BJ (cell line): ENCODE measurements at places on chromosomes 12 and 14. TPM values are rescaled to one million over a fixed set of nuclear protein-coding genes. Genes with fewer than 3 reads are reported as not detected.
A peak's percentile ranks its signal among the peaks of the same experiment; 100 is the strongest.

The DCN gene
- polyA plus RNA-seq, result 823 and 944 TPM in 2 replicates

The TMEM106C gene
- polyA plus RNA-seq, result 188 and 217 TPM in 2 replicates

The LBHD2 gene
- polyA plus RNA-seq, result not detected in 2 replicates

The IGF1 gene
- 1.5 and 2.4 TPM in 2 replicates for polyA plus RNA-seq

The SYCP3 gene
- 0.10 TPM in 1 of 2 replicates, not detected in the other for polyA plus RNA-seq

The PKP2 gene
- polyA plus RNA-seq, result 0.04 TPM in 2 replicates

The RBM19 gene
- 12.7 and 15.5 TPM in 2 replicates for polyA plus RNA-seq

The TAS2R7 gene
- not detected in 2 replicates for polyA plus RNA-seq

The ANG gene
- polyA plus RNA-seq, result 9.2 and 12.7 TPM in 2 replicates

The PRB2 gene
- polyA plus RNA-seq, result not detected in 2 replicates

DNA sequence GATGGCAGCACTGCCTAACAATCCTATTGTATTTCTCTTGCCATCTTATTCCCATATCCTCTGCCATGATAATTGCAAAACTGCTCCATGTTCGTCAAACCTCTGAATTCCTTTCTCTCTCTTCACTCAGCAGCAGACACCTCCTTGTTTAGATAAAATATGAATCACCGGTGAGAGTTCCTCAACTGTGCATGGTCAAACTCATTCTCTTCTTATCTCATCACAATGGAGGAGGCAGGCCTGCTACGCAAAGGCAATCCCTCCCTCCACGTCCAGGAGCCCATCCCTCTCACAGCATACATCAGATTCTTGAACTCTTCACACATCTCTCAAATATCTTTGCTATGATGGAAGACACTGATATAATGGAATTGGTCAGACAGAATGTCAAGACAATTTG is 90.1 kb upstream of the DAAM1 start:
- peak; percentile 75 for DNase-seq

- no peak for DNase-seq
Observed at GRCh38 chr12:12684375-12685106, 11.4 kb downstream of the GPR19 start.

DNA sequence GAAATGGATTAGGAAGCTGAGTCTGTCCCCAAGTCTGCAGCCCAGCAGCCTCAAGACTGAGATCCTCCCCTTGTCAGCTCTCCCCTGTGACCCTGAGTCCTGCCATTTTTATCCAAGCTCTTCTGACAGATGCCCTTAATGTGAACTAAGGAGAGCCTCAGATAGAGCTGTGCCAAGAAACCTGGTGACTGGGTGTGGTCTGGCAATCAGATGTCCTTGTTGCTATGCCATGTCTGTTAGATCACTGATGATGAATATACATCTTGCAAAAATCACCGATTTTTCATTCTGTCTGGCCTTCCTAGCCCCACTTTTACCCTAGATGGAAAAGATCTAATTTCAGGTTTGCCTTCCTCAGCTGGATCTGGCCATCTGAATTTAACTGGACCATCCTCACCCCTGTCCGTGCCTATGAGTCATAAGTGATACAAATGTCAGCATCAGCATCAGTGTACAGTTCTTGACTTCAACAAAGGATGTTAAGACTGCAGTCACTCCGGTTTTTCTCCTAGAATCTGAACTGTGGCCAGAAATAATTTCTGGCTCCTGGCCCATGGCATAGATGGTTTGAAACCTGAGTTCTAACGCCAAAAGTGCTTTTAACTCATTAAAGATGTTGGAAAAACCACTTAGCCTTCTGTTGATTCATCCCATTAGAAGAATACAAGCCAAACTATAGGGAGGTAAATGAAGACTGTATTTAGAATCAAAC is 61.2 kb upstream of the GRIP1 start:
- no peak for DNase-seq

DNA sequence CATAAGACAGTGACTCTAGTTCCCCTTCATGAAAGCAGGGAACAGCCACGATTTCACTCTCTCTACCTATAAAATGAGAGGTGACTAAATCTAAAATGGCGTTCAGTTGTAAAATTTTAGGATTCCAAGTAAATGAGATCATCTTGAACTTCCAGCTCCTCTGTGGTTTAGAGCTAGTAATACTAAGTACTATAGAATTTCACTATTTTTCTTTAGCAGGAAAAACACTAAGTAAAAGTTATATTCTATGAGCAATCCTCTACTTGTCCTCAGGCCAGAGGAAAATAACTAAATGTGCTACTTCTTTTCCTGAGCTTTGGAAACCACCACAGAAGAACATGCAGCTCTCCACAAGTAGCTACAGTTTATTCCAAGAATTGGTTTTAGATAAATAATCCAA is 55.6 kb downstream of the NIN start:
- DNase-seq, result peak; percentile 89

GRCh38 chr14:54730156-54730961 is 163.4 kb downstream of the SAMD4A start:
- peak; percentile 91 for DNase-seq

DNA sequence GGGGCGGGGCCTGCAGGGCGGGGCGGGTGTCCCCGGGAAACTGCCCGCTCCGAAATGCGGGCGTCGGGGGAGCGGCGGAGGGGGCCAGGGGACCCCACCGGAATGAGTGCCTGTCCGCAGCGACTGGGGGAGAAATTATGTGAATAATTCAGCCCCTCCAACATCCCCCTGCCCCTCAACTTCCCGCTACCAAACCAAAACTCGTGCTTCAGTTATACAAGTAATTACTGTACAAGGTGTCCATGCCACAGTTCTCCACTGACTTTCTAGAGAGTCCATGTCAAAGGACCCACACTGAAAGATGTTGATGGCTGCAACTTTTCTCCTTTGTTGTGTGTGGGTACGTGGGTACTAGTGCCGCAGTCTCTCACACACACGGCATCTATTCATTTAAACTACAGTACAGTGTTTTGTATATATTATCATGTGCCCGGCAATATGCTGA is 414 bp upstream of the CDK17 start:
- no peak for DNase-seq

GRCh38 chr12:120099738-120100137 is 16.8 kb downstream of the RAB35 start:
- DNase-seq, result no peak

DNA sequence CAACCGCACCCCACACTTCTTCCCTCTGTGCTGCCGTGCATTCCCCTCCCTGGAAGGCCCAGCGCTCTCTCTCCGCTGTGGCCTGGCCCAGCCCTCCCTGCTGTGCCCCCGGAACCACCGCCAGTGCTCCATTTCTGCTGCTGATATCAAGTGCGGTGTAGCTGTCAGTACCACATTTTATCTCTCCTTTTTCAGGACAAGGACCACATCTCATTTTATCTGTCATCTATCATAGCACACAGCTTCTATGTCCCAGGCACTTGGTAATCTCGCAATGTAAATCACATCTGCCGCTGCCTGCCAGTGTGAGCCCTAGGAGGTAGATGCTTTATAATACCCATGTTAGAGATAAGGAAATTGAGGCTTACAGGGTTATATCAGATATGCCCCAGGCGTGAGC is 18.3 kb downstream of the IL31 start:
- no peak for DNase-seq

DNA sequence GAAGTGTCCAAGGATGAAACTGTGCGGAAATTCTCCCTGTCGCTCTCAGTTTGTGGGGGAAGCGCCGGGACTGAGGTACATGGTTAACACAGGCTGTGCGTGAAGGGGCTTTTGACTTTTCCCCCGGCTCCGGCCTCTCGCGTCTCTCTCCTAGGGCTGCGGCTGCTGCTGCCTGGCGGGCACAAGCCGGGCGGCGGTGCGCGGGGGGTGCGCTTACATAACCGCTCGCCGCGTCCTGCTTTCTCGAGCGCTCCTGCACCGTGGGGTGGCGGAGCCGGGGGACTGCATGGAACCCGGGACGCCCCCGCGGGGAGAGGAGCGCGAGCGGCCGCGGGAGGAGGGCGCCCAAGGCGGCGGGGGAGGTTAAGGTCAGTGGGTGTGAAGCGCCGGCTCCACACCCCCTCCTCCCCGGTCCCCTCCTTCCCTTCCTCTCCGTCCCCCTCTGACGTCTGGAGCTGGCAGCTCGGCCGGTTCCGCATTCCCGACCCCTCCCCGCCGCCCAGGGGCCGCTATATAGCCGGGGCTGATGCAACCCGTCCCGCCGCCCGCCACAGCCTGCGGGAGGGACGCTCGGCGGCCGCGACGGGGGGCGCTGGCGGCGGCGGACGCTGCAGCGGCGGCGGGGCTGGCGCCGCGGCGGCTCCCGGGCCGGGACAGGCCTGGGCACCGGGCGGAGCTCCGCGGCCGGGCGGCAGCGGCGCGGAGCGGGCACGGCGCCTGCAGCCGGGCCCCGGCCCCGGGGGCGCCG is at the start of gene JDP2:
TSS of gene JDP2 (plus strand) at position 541 of the 748 bp plus-strand sequence. CDS start 9,899 bp downstream, outside the sequence.
- no peak for DNase-seq

GRCh38 chr14:31263485-31264133 is 56.0 kb upstream of the HECTD1 start:
- peak; percentile 100 for DNase-seq

DNA sequence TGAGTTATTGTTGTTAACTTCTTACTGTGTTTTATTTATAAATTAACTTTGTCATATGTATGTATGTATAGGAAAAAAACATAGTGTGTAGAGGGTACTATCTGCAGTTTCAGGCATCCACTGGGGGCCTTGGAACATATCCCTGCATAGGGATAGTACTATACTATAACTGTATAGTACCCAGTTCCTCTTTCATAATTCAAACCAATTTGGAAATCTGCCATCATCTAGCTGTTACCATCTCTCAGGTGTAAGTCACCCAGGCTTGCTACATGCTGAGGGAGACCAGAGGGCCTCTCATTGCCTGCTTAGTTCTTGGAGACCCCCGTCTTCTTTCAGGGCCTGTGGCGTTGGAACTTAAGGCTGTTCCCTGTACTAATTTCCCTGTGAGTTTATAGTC is 12.9 kb upstream of the DCD start:
- no peak for DNase-seq

- no peak for DNase-seq
Observed at GRCh38 chr12:44649693-44650092, 226.4 kb downstream of the NELL2 start.

GRCh38 chr14:100837805-100838350 is 12.0 kb downstream of the MEG3 start:
- DNase-seq, result no peak

GRCh38 chr12:47326190-47326589 is 246.4 kb upstream of the AMIGO2 start:
- DNase-seq, result no peak

- no peak for DNase-seq
Observed at GRCh38 chr14:55814064-55814463, 234.1 kb downstream of the KTN1 start.

GRCh38 chr12:14937689-14938088 is 648 bp downstream of the ERP27 start:
- DNase-seq, result no peak
